ENCODE measurements at places on chromosomes 2 and 18. TPM values are rescaled to one million over a fixed set of nuclear protein-coding genes. Genes with fewer than 3 reads are reported as not detected.

The GAD1 gene
- total RNA-seq, result 0.13 TPM

The CFAP65 gene
- total RNA-seq, result 0.22 TPM

The CROCC2 gene
- not detected for total RNA-seq

The TUBA3E gene
- total RNA-seq, result 6.3 TPM

The KANSL1L gene
- 0.67 TPM for total RNA-seq

The TMEM178A gene
- total RNA-seq, result 0.21 TPM

The PIGN gene
- 10.2 TPM for total RNA-seq

The UGT1A3 gene
- not detected for total RNA-seq

The OTOS gene
- not detected for total RNA-seq

The SIX3 gene
- total RNA-seq, result 3.3 TPM

The LAMA3 gene
- total RNA-seq, result 45.2 TPM

The SULT1C4 gene
- not detected for total RNA-seq

The RASGRP3 gene
- 0.81 TPM for total RNA-seq

The CDH19 gene
- 1.2 TPM for total RNA-seq

The EFR3B gene
- 10.0 TPM for total RNA-seq

The TMEM163 gene
- 0.06 TPM for total RNA-seq

The ATOH8 gene
- total RNA-seq, result 16.6 TPM

The EPB41L5 gene
- total RNA-seq, result 5.2 TPM

The EGR4 gene
- total RNA-seq, result 0.19 TPM

The RGPD4 gene
- total RNA-seq, result 0.07 TPM

The PSD4 gene
- 14.8 TPM for total RNA-seq

The ARHGEF4 gene
- 7.8 TPM for total RNA-seq

The ITPRIPL1 gene
- not detected for total RNA-seq

The ALK gene
- not detected for total RNA-seq

The TBC1D8 gene
- 69.1 TPM for total RNA-seq

The DSG1 gene
- total RNA-seq, result not detected

The SCN1A gene
- total RNA-seq, result not detected

The ERICH2 gene
- total RNA-seq, result not detected

The ACMSD gene
- total RNA-seq, result not detected

The GKN1 gene
- total RNA-seq, result 0.24 TPM

The ASPRV1 gene
- 0.20 TPM for total RNA-seq

The GBX2 gene
- 2.9 TPM for total RNA-seq

The G6PC2 gene
- not detected for total RNA-seq

The HDHD2 gene
- total RNA-seq, result 9.8 TPM

The RTP5 gene
- not detected for total RNA-seq

The LCT gene
- 0.04 TPM for total RNA-seq

The B4GALT6 gene
- total RNA-seq, result 5.3 TPM

The C2orf81 gene
- 3.6 TPM for total RNA-seq

The KLHL14 gene
- not detected for total RNA-seq

The IL1B gene
- total RNA-seq, result 0.13 TPM

The DPP10 gene
- not detected for total RNA-seq

The GYPC gene
- not detected for total RNA-seq

The PRSS56 gene
- total RNA-seq, result 0.12 TPM

The GREB1L gene
- total RNA-seq, result 3.5 TPM

The RAD51AP2 gene
- not detected for total RNA-seq

The KCNG2 gene
- total RNA-seq, result not detected

The AGXT gene
- total RNA-seq, result not detected

The ELOA2 gene
- not detected for total RNA-seq

The MEP1B gene
- 0.05 TPM for total RNA-seq

The LONRF2 gene
- 1.5 TPM for total RNA-seq

The PLA2R1 gene
- 2.2 TPM for total RNA-seq

The IL37 gene
- total RNA-seq, result not detected

The AKAIN1 gene
- total RNA-seq, result not detected

The CHRNG gene
- not detected for total RNA-seq

The EDAR gene
- total RNA-seq, result 0.11 TPM

Measured in A549 treated with dexamethasone at 1 μM for 4 hours (cell line).